ENCODE measurements at places on chromosomes 6 and 20.

DNA sequence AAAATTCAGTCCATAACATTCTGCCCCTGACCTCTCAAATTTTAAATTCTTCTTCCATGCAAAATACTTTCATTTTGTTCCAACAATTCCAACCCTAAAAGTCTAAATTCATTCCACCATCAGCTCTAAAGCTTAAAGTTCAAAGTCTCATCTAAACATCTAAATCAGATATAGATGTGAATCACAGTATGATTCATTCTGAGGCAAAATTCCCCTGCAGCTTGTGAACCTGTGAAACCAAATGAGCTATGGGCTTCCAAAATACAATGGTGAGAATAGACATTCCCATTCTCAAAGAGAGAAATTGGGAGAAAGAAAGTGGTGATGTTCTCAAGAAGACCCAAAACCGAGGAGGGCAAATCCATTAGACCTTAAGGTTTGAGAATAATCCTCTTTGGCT lies 309.8 kb downstream of the HIVEP2 start:
- no peak for DNase-seq

DNA sequence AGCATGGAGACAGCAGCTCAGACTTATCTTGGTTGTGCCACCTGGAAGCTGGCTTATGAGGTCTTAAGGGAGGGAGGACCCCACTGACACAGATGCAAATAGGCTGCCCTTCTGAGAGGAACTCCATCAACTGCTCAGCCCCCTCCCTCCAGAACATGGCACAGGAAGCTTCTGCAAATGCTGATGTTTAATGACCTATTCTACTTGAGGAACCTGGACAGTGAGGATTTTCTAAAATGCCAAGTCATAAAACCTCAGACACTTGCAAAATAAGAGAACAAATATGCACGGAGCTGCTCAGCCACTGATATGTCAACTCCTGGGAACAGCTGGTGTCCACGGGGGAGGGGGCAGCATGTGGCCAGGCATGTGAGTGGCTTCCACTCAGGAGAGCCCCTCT lies 3.5 kb downstream of the CST9 start:
- DNase-seq = no peak

DNA sequence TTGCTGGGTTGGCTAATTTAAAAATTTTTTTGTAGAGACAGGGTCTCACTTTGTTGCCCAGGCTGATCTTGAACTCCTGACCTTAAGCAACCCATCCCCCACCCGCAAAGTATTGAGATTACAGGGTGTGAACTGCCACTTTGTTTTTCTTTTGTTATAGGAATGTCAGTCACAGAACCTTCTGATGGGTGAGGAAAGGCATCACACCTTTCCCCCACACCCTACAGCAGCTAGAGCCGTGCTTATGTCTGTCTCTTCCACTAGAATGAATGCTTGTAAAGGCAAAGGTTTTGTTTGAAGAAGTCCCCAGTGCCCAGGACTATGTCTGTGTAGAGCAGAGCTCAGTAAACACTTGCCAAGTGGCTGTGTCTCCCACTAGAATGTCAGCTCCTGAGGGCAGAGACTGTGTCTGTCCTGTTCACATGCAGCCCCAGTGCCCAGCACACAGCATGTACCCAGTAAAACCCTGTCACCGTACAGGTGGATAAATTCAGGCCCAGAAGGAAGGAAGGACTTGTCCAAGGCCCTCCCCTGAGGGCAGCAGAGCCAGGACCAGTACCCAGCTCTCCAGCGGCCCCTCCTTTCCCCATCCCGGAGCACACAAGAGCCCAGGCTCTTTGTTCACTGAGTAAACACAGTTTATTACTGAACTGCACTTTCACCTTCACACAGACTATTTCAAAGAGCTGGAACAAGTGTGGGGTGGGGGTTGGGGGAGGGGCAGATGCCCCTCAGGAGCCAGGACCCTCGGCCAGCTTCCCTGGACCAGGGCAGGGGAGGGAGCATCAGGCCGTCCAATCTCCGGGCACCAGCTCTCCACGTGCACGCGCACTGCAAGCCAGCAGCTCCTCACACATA lies 26.4 kb downstream of the COX4I2 start:
- no peak for DNase-seq

- DNase-seq = no peak
Measured at GRCh38 chr6:36975231-36976006, 10.6 kb downstream of the MTCH1 start.

DNA sequence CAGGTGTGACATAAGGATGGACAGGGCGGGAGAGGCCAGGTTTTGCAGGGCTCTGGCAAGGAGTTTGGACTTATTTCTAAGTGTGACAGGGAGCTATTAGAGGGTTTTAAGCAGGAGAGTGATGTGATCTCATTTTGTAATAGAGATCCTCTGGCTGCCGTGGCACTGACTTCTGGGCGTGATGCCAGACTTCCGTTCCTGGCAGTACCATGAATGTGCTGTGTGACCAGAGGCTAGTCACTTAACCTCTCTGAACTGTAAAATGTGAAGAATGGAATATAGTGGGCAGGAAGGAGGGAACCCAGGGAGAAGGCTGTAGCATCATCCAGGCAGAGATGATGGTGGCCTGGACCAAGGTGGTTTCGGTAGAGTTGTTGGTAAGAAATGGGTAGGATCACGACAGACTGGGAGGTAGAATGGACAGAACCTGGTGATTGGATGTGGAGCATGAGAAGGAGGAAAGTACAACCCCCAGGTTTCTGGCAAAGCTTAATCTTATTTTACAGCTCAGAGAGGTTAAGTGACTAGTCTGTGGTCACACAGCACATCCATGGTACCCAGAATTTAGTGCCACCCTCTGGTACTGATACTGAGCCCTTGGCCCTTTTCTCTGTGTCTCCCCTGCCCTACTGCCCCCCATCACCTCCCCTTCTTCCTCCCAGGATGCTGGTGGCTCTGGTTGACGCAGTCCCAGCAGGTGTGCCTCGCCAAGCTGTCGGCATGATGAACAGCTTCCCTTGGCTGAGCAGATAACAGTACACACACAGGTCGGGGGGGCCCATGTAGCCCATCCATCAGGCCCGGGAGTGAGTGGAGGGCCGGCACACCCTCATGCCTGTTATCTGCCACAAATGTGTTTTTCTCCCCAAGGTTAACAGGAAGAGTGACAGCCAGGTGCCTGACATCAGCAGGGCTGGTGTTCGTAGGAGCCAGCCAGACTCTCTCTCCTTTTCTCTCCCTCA lies 52.9 kb upstream of the CTNNBL1 start:
- no peak for DNase-seq

GRCh38 chr6:144753023-144753705 lies 468.0 kb downstream of the UTRN start:
- no peak for DNase-seq

DNA sequence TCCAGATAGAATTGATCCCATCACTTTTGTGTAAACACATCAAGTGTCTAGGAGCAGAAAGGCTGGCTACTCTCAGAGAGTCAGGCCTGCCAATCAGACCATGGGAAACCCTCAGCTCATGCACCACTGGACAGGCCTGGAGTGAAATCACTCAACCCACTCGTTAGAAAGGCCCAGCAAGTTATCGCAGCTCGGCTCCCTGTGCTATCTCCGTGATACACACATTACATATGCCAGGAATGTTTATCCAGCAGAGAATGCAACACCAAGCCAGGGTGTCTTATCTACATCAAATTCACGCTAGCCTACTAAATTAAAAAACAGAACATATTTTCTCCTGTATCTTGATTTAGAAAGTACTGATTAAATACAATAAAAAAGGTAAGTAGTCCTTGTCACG lies 232.4 kb upstream of the FOXQ1 start:
- no peak for DNase-seq

DNA sequence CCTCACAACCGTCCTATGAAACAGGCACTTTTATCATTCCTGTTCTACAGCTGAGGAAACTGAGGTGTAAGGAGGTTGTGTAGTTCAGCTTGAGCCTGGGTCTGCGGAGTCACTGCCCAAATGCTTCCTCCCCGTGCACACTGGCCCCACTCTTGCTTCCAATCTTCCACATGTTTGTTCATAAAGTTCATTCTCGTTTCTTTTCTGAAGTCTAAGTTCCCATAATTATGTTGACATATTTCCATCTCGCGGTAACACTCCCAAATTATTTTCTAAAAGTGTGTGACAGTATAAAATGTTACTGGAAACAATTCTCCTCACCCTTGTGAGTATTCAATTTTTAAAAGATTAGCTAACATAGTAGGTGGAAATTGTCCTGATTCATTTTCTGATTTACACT lies 106.9 kb downstream of the SLC22A3 start:
- no peak for DNase-seq

GRCh38 chr6:151252634-151253033 lies 12.9 kb downstream of the AKAP12 start:
- no peak for DNase-seq

DNA sequence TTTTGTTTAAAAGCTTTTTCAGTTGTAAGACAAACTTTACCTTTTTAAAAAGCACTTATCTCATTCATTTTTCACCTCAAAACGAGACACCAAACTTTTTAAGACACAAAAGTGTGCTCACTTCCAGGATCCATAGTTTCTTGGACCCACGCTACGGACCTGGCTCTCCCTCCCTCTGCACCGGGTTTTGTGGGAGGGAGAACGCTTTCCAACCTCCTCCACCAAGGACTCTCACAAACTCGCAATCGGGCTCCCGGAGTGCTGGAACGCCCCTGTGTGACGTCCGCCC lies 436 bp downstream of the CAGE1 start:
- no peak for DNase-seq

DNA sequence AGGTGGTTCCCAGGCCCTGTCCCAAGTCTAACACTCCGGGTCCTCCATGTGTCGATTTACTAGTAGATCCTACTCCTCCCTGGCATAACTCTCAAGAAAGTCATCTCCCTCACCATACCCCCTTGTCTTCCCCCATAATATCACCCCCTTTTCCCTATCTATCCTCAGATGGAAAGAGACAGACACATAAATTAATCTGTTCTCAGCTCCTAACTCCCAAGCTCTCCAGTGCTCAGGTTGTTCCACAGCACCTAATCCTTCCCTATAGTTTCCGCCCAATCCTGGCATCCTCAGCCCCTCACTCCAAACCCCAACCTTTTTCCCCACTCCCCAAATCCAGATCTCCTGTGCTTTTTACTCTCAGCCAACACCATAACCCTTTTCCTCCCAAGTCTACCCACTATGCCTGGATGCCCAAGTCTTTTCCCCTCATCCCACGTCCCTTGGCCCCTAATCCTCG lies 808 bp downstream of the ILRUN start:
- no peak for DNase-seq

DNA sequence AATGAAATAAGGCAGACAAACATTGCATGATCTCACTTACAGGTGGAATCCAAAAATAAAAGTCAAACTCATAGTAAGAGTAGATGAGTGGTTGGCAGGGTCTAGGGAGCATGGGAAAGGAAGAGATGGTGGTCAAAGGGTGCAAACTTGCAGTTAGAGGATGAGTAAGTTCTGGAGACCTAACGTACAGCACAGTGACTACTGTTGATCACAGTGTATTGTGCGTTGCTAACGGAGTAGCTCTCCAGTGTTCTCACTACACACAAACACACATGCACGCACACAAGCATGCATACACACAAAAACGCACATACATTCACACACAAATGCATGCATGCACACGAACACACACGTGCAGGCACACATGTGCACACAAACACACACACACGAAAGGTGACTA lies 54.9 kb downstream of the LY86 start:
- DNase-seq = no peak

DNA sequence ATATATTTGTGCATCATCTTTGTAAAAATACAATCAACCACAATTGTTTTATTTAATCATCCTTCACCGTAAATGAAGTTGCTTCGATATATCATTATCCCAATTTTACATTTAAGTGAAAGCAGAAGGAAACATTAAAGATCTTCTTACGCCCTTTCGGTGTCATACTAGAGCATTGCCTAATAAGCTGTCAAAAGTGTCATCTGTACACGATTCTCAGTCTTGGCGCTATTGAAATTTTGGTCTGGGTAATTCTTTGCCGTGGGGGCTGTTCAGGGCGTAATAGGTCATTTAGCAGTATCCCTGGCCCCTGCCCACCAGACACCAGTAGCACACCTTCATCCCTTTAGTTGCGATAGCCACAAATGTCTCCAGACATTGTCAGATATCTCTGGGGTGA lies 40.4 kb upstream of the TMEM170B start:
- no peak for DNase-seq

All from hematopoietic multipotent progenitor cell treated with erythropoietin and hydrocortisone succinate and interleukin-3 and kit ligand, for 15 days (in vitro differentiated cells).